ENCODE measurements at places on chromosomes 3 and 15.

GRCh38 chr15:88646951-88647350 lies 8.1 kb downstream of the ISG20 start:
- DNase-seq = no peak

GRCh38 chr15:85430406-85431204 lies 50.2 kb downstream of the AKAP13 start:
- DNase-seq = no peak

GRCh38 chr3:111733154-111733553 lies 125.9 kb upstream of the PHLDB2 start:
- DNase-seq = no peak

GRCh38 chr15:85527895-85528294 lies 147.5 kb downstream of the AKAP13 start:
- DNase-seq = peak; percentile 85

Measured in BJ (cell line).